Activated naive CD8-positive, alpha-beta T cell treated with anti-CD3 and anti-CD28 coated beads for 36 hours (primary cell): ENCODE measurements at places on chromosomes 13 and 19.

DNA sequence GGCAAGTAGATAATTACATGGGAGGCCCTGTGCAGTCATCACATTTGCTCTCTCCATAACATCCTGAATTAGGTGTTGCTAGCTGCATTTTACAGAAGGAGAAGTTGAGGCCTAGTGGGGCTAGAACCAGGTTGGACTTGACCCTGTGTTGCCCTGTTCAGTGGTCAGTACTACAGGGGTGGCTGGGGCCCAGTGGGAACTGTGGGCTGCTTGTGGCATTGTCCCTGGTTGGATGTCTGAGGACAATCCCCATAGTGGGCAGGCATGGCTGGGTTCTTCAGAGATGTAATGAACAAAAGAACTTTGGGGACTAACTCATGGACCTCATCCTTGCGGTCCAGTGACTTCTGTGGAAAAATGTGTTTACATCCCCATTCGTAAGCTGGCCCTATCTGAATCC, 38.9 kb downstream of the MTUS2 start:
- DNase-seq: no peak

DNA sequence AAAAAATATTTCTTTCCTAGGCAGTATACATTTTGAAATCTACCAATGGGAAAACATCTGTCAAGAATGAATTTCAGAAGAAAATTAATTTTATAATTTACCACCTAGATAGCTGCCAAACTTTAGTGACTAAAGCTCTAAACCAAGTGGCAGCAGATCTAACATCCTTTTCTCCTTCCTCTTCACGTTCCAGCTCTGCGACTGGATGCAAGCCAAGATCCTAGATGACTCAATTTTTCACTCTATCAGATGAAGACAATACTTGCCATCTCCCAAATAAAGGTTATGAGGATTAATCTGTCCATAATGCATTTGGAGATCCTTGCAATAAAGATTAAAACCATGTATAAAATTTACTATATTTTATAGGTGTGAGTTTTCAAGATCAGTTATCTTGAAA, 66.7 kb upstream of the MIR17HG start:
- DNase-seq: no peak

GRCh38 chr13:59332966-59333365, 830.8 kb downstream of the DIAPH3 start:
- DNase-seq: no peak

- no peak for DNase-seq
These were observed 3.3 kb downstream of the RNASEH2B start for GRCh38 chr13:50912851-50913250.

GRCh38 chr13:80123945-80124344, 217.0 kb downstream of the SPRY2 start:
- no peak for DNase-seq
